Transverse colon (tissue), 4 donors: ENCODE measurements at places on chromosomes 12 and 14. TPM values are rescaled to one million over a fixed set of nuclear protein-coding genes. Genes with fewer than 3 reads are reported as not detected.

DNA sequence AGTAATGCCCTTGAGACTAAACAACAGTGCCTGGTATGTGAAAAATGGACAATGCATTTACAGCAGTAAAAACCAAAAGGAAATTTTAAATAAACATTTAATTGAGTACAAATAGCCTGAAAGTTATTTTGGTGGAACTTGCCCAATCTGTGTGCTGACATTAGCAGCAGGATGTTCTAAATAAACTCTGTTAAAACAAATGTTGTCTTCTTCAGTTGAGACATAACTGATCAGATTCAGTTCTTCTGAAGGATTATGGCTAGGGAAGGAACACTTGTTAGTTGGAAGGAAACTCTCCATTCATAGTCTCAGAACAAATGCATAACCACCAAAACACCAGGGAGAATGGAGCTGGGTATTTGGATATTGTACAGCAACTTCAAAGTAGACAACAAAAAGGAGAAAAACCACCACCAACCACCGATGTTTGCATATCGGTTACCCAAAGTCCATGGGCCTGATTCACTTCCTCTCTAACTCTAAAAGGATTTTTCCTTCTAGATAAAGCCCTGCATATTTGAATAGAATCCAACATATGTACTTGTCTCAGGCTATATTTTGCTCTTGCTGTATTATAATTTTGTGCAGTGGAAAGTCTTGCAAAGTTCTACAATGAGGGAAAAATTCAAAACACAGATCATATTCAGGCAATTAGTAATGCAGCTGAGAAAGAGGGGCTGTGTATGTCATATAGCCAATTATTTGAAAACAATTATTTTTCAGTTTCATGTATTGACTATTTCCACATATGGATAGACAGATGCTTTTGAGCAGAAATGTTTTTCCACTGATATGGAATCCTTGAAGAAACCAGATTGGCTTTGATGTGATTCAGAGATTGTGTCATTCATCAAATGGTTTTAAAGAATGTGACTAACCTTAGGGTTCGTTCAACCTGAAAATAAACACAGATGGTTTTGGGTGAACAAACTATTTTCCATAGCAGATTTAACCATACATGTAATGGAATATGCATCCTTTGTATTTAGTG is 152.2 kb upstream of the BMP4 start:
- H3K4me3 ChIP-seq = no peak overlapping the region
- peak overlapping the region; percentile 13 for H3K27ac ChIP-seq
- DNase-seq = no peak
- H3K27me3 ChIP-seq = no peaks in the 10 kb centered on the region
- H3K36me3 ChIP-seq = no peaks in the 10 kb centered on the region

Gene MGP
- 90.5 TPM for total RNA-seq

- DNase-seq = no peak
- no peak overlapping the region for H3K4me3 ChIP-seq
- H3K27ac ChIP-seq = no peak overlapping the region
- H3K27me3 ChIP-seq = no peaks in the 10 kb centered on the region
- H3K36me3 ChIP-seq = no peaks in the 10 kb centered on the region
Measured at GRCh38 chr12:74899031-74899829, 310.4 kb downstream of the KCNC2 start.

Gene SLC7A7
- total RNA-seq = 67.0 TPM

- DNase-seq = no peak
- H3K4me1 ChIP-seq = no peaks in the 10 kb centered on the region
- H3K27ac ChIP-seq = no peak overlapping the region
- H3K4me3 ChIP-seq = no peak overlapping the region
- no peaks in the 10 kb centered on the region for H3K27me3 ChIP-seq
- H3K36me3 ChIP-seq = no peaks in the 10 kb centered on the region
Measured at GRCh38 chr14:80364274-80364673, 153.0 kb upstream of the DIO2 start.

Gene PRB2
- not detected for total RNA-seq

DNA sequence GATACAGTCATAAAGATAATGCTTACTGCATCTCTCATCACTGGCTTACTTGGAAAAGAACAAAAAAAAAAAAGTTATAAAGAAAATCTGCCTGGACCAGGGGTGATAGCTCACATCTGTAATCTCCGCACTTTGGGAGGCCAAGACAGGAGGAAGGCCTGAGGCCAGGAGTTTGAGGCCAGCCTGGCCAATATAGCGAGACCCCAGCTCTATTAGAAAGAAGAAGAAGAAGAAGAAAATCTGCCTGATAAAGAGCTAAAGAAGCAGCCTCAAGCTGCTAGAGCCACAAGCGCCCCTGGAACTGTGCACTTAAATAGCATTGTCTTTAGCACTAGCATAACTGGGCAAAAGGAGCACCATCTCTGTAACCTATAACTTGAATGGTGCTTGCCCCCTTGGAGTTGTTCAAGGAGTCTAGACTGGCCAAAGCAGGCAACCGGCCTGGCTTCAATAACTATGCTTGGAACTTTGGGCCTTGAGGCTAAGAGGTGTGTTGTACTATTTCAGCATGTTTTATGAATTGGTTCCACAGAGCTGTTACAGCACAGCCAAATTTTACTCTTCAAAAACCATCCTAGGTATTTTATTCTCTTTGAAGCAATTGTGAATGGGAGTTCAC is 53.2 kb downstream of the SINHCAF start:
- H3K4me1 ChIP-seq = no peaks in the 10 kb centered on the region
- H3K27me3 ChIP-seq = no peaks in the 10 kb centered on the region
- no peaks in the 10 kb centered on the region for H3K36me3 ChIP-seq
- no peak overlapping the region for H3K27ac ChIP-seq

DNA sequence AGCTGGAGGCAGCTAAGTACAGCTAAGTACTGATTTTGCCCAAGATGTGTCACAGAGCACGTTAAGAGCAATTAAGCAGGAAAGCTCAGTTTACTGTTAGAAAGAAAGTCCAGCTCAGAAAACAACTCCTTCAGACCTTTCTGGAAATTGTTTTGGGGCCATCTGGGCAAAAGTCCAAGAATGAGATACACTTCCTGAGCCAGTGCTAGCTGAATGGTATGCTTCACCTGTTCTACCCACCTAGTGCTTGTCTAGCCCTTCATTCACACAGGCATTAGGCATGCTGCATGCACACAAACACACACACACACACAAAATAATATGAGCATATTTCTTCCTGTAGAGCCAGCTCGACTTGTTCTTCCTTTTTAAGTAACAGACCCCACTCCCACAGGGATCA is 6.6 kb upstream of the IKZF4 start:
- no peaks in the 10 kb centered on the region for H3K36me3 ChIP-seq
- DNase-seq = no peak
- H3K4me3 ChIP-seq = no peak overlapping the region
- H3K27me3 ChIP-seq = no peaks in the 10 kb centered on the region

DNA sequence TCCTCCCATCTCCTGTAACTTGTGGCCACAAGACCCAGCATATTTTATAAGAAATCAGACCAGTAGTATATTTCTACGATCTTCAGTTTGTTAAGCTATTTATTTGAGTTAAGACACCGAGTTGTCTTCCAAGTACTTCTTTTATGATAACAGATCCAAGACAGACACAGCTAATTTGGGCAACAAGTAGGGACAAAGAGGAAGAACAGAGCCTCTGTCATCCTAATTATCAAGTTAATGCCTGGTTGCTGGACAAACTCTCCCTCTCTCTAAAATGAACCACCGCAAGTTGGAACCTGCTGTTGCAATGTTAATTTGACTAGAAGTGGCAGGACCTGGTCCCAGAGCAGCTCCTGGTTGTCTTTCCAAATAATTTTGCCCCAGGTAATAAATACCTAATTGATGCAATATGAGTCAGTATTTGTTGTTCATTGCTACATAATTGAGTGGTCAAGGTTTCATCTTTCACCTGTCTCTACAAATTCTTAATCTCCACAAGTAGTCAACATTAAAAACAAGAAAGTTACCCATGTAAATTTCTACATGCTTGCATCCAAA is 323.7 kb downstream of the PAWR start:
- no peaks in the 10 kb centered on the region for H3K27me3 ChIP-seq
- H3K27ac ChIP-seq = no peak overlapping the region
- no peaks in the 10 kb centered on the region for H3K36me3 ChIP-seq
- H3K4me1 ChIP-seq = no peaks in the 10 kb centered on the region

Gene LAG3
- total RNA-seq = not detected

DNA sequence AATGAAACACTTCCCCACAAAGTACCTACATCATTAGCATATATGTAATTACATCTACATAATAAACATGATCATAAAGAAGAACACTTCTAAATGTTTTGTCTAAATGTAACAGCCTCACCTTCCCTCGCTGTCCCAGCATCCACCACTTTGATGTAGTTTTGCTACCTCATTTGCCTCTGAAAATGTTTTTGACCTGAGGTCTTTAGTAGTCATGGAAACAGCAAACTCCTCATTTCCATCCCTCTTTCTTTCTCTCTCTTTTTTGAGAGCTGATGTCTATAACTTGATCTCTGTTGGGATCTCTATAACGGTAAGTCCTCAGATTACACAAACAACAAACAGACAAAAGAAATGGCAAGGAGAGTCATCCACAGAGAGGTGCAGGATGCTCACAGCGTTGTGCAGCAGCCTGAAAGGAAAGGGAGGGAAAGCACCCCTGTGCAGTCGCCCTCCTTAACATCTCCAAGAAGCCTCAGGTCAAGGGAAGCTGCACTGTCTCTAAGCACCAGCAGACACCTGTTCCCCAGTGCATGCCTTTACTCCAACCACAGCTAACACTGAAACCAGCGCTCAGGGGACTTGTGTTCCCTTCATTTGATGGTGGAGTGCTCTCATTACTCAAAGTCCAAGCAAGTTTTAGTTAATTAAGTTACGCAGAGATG is 268.7 kb downstream of the TMEM132D start:
- H3K4me3 ChIP-seq = no peak overlapping the region
- H3K36me3 ChIP-seq = no peaks in the 10 kb centered on the region
- no peak overlapping the region for H3K27ac ChIP-seq
- no peaks in the 10 kb centered on the region for H3K27me3 ChIP-seq
- DNase-seq = no peak

Gene INHBE
- total RNA-seq = not detected

Gene SYNDIG1L
- 0.32 TPM for total RNA-seq
